Activated CD4-positive, alpha-beta T cell treated with anti-CD3 and anti-CD28 coated beads, Interleukin-2, amount 50 U/mL, for 4 hours (primary cell): ENCODE measurements at places on chromosomes 5 and 9.

DNA sequence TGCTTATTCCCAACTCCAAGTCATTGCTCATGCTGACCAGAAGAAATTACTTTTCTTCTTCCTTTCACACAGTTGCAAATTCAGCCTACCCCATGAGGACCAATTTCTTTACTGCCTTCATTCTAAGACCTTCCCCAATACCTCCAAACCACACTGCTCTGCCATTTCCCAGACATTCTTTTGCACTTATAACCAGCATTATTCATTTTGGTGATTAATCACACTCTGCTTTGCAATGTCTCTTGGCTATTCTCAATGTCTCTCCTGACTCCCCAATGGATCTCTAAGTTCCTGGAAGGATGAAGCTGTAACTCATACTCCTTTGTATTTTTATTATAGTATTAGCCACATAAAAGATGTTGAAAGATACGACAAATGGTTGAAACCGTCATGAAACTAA is 105.7 kb upstream of the RANBP3L start:
- DNase-seq, result no peak

GRCh38 chr5:93281980-93282772 is 298.8 kb downstream of the NR2F1-AS1 start:
- DNase-seq, result no peak

DNA sequence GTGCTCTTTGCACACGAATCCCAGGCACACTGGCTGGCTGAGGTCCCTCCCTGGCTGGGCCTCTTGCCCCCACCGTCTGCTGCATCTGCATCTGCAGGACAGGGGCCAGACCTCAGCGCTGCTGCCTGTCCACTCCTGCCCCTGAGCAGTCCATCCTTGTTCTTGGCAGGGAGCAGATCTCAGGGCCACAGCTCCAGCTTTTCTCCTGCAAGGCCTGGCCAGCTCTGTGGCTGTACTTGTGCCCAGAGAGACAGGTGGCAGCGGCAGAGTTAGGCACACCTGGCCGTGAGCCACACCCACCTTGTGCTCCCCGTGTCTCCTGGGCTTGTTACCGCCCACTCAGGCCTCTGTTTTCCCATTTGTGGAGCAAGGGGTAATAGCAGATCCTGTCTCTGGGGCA is 13.9 kb downstream of the NEK6 start:
- no peak for DNase-seq

DNA sequence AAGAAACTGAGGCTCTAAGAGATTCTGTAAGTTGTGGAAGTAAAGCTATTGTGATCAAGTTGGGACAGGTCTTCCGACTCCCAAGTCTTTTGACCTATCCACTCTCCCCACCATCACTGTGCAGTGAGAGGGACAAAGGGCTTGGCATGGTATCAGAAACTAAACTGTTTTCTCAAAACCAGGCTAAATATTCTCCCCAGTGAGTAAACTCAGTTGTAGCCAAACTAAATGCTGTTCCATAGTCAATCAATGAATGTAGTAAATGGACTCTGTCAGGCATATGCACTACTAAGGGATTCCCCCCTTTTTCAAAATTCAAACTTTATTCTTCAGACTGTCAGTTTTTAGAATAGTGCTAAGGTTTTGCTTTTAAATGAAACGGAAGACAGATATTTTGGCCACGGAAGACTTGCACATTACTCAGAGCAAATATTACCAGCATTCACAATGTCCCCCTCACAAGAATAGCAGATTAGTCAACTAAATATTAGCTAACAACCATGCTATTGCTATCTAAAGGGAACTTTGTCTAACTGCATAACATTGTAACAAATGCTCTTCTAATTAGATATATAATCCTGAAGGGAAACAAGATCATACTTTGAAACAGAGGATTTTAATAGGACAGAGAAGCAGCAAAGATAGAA is 7.1 kb downstream of the PRKAA1 start:
- no peak for DNase-seq

- no peak for DNase-seq
Measured at GRCh38 chr9:71990466-71990865, 69.9 kb downstream of the C9orf57 start.

- no peak for DNase-seq
Measured at GRCh38 chr5:113093558-113093957, 117.0 kb downstream of the DCP2 start.

DNA sequence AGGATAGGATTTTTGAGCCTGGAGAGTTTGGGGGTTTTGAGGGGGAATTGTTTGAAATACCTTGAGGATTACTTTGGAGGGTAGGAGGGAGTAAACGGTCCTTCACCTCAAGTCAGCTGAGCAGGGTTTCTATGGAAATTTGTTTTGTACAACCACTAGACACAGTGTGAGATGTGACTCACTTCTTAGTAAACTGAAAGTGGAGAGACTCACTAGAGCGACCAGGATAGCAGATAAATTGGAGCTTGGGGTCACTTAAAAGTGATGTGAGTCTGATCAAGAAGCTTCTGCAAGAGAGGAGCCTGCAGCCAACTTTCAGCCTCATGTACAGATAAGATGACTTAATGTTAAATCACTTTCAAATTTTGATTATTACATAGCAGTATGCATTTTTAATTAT is 1945.9 kb upstream of the NUDT12 start:
- no peak for DNase-seq

GRCh38 chr5:144365885-144366284 is 195.2 kb downstream of the KCTD16 start:
- no peak for DNase-seq
